Stimulated activated CD8-positive, alpha-beta memory T cell treated with anti-CD3 and anti-CD28 coated beads, Interleukin-7, amount 100 ng/mL, for 1 hour (primary cell): ENCODE measurements at places on chromosomes 4 and X.

GRCh38 chrX:51931566-51932150 is 38.2 kb downstream of the MAGED1 start:
- DNase-seq = no peak

- DNase-seq = no peak
These were observed 105.6 kb upstream of the AMOT start for GRCh38 chrX:112946227-112946626.

DNA sequence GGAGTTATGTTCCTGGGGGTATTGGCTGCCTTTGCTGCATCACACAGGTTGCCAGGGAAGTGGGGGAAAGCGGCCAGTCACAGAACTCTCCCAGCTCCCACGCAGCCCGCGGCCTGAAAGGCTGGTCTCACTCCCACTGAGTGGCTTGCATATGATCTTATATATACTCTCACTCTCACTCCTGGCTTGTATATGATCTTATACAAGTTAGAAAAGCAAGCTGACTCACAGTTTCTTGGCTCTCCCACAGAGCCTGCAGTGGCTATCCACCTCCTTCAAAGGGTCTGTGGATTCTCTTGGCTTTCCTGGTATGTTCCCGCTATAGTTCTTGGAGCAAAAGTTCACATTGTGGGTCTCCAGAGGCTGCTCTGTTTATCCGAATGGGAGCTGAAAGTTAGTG is 833.5 kb upstream of the GALNTL6 start:
- DNase-seq = no peak

DNA sequence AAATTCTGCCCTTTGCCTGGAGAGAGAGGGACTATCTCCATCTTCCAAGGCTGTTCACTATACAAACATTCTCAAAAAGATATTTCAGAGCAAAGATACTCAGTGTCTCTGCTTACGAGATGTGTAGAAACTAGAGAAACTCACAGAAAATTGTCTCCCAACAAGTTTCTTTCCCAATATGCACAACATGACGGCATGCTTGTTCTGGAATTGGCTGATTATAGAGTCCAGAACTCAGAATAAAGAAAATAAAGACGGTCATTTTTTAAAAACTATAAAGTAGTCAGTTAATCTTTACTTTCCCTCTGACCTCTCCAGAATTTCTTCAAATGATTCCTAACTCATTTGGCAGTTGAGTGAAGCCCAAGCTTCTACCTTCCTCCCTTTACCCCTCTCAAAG is 285.5 kb upstream of the KLF3 start:
- DNase-seq = no peak

DNA sequence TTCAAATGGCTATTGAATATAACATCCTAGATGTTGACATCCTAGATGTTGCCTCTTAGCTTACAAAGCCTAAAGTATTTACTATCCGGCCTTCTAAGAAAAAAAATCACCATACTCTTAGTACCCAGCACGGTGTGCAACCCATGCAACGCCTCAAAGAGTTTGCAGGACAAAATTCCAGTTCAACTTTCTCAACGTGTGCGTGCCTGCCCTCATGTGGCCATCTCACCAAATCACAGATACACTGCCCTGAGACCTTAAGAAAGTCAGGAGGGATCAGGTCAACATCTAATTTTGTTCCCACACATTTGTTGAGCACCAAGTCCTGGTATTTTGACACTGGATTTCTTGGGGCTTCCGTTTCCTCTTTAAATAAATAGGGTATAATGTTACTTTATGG is 68.3 kb downstream of the CRMP1 start:
- no peak for DNase-seq

DNA sequence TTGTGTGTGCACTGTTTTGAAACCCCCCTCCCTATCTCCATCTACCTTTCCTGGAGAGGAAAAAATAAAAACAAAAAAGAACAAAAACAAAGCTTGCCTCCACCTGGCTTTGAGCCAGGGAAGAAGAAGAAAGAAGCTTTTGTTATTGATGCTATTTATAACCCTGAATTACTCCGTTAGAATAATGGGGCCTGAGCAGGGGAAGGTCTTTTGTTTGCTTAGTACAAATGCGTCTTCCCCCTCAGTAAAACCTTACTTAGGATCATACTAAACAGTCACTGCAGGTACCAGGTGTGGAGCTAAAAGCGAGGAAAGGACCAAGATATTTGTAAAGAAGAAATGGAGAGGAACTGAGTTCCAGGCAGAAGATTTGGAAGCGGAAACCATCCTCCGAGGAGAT is 352.1 kb downstream of the KCNIP4 start:
- no peak for DNase-seq

- DNase-seq = no peak
These were observed 14.3 kb downstream of the RRAGB start for GRCh38 chrX:55731826-55732225.

DNA sequence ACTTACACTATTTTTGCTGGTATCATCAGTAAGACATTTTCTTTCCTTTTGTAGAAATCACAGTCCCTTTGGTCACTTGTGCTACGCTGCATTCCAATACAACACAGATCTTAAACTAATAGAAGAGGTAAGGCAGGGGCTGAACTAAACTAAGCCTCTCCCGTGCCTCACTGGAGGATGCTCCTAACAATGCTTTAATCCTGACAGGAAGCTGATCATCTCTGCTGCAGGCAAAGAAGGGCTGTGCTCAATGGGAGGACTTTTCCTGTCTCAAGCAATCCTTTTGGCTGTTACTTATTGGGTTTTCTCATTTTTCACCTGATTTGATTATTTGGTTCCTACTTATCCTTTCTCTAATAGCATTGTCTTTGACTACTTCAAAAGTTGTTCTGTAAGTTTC is 583.1 kb downstream of the INPP4B start:
- DNase-seq = no peak

- no peak for DNase-seq
These were observed 124.4 kb downstream of the NBDY start for GRCh38 chrX:56853436-56853835.

GRCh38 chr4:8410641-8411271 is 29.8 kb downstream of the ACOX3 start:
- DNase-seq = no peak

GRCh38 chr4:151184523-151185458 is 85.4 kb downstream of the RPS3A start:
- DNase-seq = no peak
